ENCODE measurements at places on chromosomes 1 and 21.

DNA sequence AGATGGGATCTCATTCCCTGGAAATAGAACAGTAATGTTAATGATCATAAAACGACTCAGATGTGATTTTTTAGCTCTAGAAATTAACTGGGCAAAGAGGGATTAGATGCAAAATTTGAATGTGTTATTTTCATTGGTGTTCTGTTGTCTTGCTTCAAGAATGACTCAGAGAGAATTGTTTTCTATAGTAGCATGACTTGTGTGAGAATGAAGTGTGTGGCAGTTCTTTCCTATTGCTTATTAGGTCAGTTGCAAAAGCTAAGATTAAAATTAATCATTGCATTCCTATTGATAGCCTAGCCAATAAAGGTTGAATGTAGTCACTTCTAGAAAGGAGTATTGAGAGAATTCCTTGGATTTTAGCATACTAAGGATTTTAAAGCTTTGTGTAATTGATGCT lies 22.9 kb downstream of the SPEN start:
- no peak for DNase-seq

DNA sequence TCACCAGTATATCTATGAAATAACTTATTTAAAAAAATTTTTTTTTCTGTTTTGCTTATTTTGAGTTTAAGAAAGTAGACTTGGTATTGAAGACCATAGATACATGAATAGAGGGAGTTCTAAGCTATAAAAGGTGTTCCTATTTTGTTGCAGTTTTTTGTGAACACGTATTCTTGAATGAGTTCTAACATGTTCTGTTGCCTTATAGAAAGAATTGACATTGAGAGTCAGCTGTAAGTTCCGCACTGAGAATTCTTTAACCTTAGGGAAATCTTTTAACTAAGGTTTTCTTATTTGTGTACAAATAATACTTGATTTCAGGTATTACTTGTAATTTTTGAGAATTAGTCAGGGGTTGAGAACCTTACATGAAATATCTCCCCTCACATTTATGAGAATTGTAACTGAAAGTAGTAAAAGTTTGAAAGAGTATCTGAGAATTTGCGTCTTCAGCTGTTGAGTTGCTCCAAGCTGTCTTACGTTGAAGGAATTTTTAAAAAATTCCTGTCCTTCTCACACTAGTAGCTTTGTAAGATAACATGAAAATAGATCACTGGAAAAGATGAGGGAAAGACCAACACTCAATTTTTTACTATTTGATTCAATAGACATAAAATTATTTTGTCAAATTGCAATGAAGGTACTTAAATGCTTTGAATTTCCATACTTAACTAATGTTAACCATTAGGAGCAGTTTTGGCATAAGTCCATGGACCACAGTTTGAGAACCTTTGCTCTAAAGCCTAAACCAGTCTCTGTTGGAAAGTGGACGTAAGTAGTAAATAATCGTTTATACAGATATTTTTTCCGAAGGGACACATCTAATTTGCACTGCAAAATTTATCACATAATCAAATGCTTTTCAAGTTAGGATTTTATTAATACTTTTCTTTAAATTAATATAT lies 3.8 kb downstream of the DR1 start:
- no peak for DNase-seq

GRCh38 chr1:25469177-25469576 lies 38.5 kb downstream of the MACO1 start:
- DNase-seq: no peak

- DNase-seq: no peak
These were observed 11.6 kb upstream of the MAPKAPK2 start for GRCh38 chr1:206672844-206673758.

DNA sequence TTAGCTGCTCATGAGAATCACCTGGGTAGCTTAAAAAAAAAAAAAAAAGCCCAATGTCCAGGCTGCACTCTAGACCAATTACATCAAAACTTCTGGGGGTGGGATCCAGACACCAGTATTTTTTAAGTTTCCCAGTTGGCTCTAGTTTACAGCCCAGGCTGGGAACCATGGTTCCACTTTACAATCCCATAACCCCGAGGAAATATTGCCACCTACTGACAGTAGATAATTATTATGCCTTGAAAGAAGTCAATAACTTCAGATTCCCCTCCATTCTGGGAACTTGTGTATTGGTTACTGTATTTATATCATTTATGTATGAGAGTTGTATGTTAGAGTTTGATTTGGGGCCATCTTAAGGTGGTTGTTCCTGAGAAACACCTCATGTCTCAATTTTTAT lies 100.2 kb downstream of the SPATA46 start:
- no peak for DNase-seq

DNA sequence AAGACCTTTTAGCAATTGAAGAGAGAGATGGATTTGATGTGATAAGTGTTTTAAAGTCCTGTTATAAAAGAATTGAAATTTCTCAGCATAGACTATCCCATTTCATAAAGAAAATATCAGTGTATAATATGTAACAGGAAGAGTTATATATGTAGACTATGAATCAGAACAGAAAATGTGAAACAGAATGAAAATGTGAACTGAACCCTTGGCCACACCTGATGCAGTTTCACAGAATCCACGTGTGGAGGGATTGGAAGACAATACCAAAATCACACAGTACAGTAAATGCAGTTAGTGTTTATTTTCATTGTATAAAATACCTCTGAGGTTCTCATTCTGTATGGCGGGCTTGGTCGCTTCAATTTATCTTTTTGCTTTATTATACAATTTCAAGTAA lies 9.9 kb upstream of the SLAMF1 start:
- DNase-seq: no peak

- DNase-seq: no peak
These were observed 62.4 kb upstream of the LRP8 start for GRCh38 chr1:53390261-53390660.

DNA sequence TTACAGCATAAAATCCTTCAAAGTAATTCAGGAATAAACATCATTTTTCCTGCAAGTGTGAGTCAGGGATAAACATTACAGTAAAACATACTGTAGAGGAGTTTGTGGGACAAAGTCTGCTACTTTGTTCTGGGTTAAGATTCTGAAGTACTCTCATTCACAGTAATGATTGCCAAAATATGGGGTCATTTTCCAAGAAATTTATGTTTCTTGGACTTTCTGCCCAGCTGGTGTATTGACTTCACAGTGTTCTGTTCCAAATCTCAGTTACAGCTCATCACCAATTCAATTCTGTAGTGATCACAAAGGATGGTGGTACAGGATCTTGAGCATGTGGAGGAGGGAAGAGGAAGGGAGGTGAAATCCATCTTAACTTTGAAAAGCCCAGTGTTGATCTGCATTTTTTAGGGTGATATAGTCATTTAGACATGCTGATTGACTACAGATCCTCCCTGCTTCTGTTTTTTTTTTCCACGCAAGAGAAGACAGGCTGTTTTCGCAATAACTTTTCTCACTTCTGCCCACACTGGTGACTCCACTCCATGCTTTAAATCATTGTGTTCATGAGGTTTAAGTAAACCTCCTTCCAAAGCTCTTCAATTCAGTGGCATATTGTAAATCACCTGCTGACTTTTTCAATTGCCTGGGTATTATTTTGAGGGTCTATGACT lies 60.4 kb upstream of the C1orf53 start:
- DNase-seq: no peak

DNA sequence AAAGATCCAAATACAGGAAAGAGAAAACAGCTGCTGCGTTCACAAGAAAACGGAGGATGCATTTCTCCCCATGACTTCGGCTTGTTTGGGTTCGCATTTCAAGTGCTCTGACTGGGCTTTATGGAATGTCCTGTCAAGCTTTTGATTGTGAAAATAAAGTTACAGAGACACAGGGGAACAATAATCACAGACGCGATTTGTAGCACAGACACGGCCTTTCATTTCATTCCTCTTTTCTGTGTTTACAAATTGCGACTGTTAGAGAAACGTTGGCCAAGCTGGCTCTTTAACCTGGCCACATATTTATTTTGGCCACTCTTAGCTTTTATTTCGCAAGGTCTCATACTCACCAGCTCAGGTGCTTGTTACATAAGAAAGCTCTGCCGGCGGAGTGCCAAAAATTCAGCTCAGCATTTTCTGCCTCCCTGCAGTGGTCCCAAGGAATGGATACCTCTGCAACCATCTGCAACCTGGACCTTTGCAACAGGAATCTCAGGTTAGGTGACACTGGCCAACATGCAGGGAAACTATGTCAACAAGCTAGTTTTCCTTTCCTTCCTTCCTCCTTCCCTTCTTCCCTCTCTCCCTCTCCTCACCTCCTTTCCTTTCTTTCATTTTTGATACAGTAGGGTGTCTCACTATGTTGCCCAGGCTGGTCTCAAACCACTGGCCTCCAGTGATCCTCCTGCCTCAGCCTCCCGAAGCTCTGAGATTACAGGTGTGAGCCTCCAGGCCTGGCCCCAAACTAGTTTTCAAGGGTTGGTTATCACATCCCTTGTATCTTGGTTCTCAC lies 58.2 kb upstream of the SLC45A1 start:
- DNase-seq: no peak

DNA sequence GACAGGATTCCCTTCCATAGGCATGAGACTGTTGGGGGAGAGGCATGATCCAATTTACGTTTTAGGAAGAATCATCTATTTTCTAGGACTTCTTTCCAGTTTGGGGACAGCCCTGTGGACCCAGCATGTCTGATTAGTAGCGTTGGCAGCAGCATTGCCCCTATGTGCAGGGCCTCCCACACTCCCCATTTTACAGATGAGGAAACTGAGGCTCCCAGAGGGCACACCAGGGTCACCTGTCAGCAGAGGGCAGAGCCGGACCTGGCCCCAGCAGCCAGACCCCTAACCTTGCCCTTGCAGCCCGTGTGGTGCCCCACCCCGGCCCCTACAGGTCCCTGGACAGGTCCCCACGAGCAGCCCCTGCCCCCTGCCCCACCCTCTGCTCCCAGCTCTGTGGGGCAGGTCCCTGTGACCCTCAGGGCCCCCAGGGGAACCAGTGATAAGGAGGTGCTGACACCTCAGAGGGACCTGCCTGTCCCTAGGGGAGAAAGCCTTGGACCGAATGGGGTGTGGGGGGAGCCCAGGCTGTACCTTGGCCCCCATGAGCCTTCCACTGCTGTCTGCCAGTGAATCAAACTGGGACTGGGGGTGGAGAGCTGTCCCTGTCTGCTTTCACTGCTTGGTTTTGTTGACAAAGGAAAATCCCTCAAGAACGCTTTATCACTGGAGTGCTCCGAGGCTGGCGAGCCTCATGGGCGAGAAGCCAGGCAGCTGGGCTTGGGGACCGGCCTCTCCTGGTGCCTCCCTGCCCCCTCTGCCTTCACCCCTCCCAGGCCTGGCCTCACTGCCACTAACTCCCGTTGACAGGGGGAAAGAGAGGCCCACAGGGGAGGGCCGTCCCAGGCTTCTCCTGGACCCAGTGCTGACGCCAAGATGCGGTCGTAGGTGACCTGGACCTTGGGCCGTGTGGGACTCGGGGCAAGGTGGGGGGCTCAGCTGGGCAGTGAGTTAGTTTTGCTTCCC lies 39.4 kb upstream of the CCDC27 start:
- DNase-seq: no peak

DNA sequence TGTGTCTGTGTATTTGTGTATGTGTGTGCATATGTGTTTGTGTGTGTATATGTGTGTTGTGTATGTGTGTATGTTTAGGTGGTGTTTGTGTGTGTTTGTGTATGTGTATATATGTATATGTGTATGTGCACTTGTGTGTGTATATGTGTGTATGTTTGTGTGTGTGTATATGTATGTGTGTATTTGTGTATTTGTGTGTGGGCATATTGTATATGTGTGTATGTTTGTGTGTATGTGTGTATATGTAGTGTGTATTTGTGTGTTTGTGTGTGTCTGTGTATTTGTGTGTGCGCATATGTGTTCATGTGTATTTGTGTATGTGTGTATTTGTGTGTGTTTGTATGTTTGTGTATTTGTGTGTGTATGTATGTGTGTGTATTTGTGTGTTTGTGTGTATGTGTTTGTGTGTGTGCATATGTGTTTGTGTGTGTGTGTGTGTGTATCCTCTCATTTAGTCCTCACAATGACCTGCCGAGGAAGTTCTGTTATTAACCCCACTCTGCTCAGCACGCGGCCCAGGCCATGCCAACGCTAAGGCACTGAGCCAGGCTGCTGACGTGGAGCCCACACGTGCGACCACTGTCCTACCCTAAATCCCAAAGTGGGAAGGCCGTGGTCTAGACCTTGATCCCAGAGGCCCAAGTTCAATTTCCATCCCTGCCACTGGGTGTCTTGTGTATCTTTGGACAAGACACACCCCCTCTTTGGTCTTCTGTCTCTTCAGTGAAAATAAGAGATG lies 43.2 kb upstream of the TMEM51 start:
- DNase-seq: no peak

DNA sequence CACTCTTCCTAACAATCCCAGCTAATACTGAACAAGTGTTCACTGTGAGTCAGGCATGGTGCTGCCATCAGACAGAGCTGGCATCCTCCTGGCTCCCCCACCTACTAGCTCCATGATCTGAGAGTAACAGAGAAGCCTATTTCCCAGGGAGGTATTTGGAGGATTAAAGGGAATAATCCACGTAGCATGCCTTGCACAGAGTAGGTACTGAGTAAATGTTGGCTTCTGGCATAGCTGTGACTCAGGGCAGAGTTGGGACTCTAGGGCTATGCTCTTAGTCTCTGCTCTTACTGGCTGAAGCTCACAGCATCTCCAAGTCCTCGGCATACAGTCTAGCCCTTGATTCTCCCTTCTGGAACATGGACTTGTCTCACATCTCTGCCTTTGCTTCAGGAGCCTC lies 8.2 kb downstream of the ARHGEF19 start:
- no peak for DNase-seq

DNA sequence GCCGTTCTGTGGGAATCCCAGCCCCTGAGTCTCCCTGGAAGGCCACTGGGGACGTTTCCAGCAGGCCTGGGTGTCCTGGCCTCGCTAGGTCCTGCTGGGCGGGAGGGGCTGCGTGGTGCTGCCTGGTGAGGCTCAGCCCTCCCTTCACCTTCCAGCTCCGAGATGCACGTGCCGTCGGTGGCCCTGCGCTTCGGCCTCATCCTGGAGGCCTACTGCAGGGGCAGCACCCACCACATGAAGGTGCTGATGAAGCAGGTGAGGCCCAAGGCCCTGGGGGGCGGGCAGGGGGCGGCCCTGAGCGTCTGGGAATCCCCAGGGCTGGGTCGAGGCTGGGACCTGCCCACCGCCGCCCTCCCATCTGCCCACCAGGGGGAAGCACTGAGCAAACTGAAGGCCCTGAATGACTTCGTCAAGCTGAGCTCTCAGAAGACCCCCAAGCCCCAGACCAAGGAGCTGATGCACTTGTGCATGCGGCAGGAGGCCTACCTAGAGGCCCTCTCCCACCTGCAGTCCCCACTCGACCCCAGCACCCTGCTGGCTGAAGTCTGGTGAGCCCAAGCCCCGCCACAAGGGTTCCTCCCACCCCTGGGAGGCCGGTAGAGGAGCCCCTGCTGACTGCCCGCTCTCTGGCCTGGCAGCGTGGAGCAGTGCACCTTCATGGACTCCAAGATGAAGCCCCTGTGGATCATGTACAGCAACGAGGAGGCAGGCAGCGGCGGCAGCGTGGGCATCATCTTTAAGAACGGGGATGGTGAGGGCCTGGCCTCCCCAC lies 70.3 kb downstream of the PIK3CD start:
- peak; percentile 86 for DNase-seq

Data from activated T-cell treated with anti-CD3 and anti-CD28 coated beads, Interleukin-2, amount 50 U/mL, for 48 hours (primary cell).